ENCODE measurements at places on chromosomes 12 and 14. TPM values are rescaled to one million over a fixed set of nuclear protein-coding genes. Genes with fewer than 3 reads are reported as not detected.

Gene KRT72
- not detected for total RNA-seq

Gene RDH16
- total RNA-seq: 0.05 TPM

Gene PTPN21
- total RNA-seq: 16.1 TPM

Gene TMEM132C
- total RNA-seq: not detected

Gene COCH
- total RNA-seq: 0.34 TPM

Gene PGF
- total RNA-seq: 0.79 TPM

Gene RPGRIP1
- total RNA-seq: not detected

Gene LTBR
- total RNA-seq: 106 TPM

Gene FAM186B
- total RNA-seq: 0.06 TPM

Gene APOLD1
- total RNA-seq: 10.6 TPM

Gene FAM90A1
- total RNA-seq: not detected

Gene PLEKHH1
- 0.97 TPM for total RNA-seq

Gene ADCY4
- not detected for total RNA-seq

Gene TAS2R50
- not detected for total RNA-seq

All from SJSA1 (cell line).